Renal cortex interstitium (tissue), 15 donors: ENCODE measurements at places on chromosomes 3 and 15. TPM values are rescaled to one million over a fixed set of nuclear protein-coding genes. Genes with fewer than 3 reads are reported as not detected.

DNA sequence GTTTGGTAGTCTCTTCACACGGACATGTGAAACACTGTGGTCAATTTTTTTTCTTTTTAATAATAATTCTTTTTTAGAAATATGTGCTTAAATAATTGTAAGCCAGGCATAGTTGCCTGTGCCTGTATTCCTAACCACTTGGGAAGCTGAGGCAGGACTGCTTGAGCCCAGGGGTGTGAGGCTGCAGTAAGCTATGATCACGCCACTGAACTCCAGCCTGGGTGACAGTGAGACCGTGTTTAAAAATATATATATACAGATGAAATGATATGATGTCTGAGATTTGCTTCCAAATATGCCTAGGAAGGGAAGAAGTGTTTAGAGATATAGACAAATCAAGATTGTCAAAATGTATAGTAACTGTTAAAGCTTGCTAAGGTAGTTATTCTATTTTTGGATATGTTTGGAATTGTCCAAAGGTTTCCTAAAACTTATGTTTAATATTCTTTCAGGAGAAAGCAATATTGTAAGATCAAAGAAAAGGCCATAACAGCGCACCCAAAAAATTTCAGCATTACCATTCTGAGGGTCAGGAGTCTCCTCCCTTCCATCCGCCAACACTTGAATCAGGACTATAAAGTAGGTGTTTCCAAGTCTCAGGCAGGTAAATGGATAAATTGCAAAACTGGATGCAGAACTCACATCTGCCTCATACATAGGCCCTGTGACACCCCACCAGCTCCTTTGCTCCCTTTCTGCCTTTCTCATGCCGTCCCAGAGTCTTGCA lies 532 bp upstream of the SELENOT start:
- no peak for DNase-seq

GRCh38 chr15:61151791-61152190 lies 77.3 kb downstream of the RORA start:
- DNase-seq = no peak

DNA sequence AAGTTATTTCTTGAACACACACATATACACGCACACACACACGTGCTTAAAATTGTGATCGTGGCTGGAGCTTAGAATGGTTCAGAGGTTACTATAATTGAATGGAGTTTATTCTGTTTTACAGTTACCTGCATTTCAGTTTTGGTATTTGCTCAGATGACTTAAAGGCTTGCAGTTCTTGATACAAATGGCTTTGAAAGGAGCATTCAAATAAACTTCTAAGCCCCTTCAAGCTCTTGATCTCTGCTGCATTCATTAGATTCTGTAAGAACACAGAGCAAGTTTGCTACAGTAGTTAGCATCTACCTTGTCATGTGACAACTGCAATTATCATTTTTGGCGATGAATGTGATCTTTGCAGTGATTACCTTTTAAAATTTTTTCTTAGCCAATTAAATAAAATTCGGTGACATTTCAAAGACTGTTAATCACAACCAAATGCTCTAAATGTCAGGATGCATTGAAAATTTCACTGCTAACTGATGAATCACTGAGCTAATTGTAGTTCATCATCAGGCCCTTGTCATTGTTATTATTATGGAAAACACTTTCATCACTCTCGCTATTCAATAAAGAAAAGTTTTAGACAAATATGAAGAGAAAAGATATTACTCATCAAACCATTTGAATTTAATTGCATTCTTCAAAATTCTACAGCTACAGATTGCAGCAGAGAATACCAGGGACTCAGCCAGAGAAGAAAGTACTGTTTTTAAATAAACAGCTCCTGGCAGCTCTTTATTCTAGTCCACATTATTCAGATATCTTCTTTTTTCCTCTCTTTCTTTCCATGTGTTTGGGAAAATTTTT lies 296.1 kb downstream of the LRTM1 start:
- no peak for DNase-seq

DNA sequence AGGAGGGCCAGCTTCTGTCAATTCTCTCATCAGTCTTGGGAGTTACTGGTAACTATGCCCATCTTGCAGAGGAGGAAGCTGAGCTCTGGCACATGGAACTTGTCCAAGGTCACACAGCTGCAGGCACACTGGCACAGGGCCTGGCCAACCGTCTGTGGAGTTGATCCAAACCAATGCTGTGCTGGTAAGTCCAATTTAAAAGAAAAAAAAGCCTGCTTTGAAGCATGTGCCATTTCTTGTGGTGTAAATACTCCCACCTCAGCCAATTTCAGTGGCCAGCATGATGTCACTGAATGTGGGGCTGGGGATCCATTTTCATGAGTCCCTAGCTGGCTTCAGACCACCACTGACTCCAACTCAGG lies 83.4 kb downstream of the CHSY1 start:
- DNase-seq = no peak

DNA sequence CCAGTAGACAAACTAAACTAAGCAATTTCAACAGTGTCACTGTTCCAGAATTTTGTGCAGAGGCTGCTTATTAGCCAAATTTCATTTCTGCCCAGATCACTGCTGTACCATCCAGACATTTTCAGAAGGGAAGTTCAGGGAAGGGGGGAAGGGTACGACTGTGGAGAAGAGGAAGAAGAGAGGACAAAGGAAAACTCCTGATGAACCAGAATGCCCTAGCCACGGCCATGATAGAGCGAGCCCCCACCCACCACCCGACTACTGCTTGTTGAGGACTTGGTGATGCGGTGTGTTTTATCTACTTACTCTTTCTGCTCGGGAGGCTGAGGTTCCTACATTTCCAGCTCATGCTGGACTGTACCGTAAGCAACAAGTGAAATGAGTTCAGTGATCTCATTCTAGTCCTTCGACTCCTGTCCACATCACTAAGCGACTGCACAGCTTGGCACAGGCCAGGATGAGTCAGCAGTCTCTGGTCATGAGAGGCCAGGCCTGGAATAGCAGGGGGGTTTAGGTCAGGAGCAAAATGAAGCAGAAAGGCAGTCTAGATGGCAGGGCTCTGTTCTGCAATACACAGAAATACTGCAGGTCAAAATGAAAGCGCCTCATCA lies 330.8 kb downstream of the TIGIT start:
- DNase-seq = no peak

The TICRR gene
- polyA plus RNA-seq = 12.3 TPM

DNA sequence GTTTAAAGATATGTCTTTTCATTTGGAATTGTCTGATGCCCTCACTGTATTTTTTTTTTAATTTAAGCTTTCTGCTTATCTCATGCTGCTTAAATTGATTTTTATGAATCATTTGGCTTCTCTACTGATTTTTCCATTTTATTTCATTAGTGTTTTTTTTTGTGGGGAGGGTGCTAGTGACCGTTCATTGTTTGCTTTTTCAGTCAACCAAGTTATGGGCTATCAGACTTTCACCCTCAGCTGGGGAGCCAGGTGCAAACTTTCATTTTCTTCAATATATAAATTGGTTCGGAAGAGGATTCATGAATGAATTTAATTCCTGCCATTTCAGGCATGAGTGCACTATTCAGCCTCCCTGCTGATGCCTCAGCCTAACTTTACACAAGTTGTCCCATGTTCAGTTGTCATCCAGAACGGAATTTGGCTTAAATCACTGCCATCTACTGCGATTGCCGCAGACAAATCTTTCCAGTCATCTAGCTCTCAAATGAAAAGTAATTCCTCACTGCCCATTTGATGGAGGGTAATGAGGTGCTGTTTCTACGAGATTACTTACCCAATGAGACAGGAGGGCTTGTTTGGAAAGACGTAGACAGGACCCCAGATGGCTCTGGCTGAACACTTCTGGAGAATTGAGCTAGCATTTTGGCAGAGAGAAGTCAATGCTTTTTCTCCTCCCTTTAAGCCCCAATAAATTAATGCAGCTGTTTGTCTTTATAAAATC lies 89.9 kb upstream of the RORA start:
- DNase-seq = no peak

GRCh38 chr15:24919446-24919845 lies 35.3 kb upstream of the SNRPN start:
- no peak for DNase-seq

The IL20RB gene
- polyA plus RNA-seq = 0.48 TPM

The ALDH1A3 gene
- polyA plus RNA-seq = 5.2 TPM

The PIK3R4 gene
- 47.2 TPM for polyA plus RNA-seq

- no peak for DNase-seq
These were observed 5.2 kb upstream of the IP6K1 start for GRCh38 chr3:49791571-49791970.

- no peak for DNase-seq
These were observed 20.7 kb downstream of the TCAIM start for GRCh38 chr3:44359146-44359751.

DNA sequence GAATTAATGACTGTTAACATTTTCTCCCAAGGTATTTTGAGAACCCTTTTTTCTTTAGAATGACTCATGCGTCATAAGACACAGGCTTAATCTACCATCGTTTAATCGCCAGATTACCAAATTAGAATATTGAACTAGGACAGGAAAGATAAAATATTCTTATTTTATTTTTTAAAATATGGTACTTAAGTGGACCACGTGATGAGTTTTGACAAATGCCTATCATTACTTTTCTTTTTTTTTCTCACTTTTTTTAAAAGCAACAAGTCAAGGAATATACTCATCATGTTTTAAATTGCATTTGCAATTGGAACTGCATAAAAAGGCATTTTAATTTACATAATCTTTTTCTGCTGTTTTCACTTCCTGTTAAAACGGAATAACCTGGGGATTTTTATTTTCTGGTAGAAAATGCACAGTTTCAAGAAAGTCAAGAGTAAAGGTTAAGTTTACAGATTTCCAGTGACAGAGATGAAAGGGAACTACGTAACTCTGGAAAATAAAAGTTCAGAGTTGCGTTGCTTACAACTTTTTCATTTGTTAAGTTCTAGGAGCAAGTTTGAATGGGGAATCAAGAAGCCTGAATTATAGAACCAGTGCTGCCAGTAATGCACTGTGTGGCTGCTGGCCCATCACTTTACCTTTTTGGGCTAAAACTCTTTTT lies 23.6 kb downstream of the SIAH2 start:
- DNase-seq = no peak

GRCh38 chr3:9725775-9726515 lies 5.6 kb upstream of the BRPF1 start:
- DNase-seq = no peak

The GMNC gene
- polyA plus RNA-seq = 5.7 TPM

The AADAC gene
- 0.36 TPM for polyA plus RNA-seq

DNA sequence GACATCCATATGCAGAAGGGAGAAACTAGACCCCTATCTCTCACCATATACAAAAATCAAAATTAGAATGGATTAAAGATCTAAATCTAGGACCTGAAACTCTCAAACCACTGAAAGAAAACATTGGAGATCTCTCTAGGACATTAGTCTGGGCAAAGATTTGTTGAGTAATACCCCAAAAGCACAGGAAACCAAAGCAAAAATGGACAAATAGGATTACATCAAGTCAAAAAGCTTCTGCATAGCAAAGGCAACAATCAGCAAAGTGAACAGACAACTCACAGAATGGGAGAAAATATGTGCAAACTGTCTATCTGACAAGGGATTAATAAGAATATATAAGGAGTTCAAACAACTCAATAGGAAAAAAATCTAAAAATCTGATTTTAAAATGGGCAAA lies 54.8 kb downstream of the MYO9A start:
- no peak for DNase-seq

GRCh38 chr3:39269528-39269927 lies 10.3 kb downstream of the CX3CR1 start:
- DNase-seq = no peak

GRCh38 chr15:36313736-36314280 lies 265.6 kb upstream of the CDIN1 start:
- no peak for DNase-seq

- DNase-seq = no peak
These were observed 83.4 kb upstream of the RNU6-1 start for GRCh38 chr15:67922971-67923945.

- DNase-seq = no peak
These were observed 253.6 kb downstream of the OPA1 start for GRCh38 chr3:193846569-193846968.

- no peak for DNase-seq
These were observed 962.3 kb downstream of the EPHA3 start for GRCh38 chr3:90069748-90070147.

The KIF7 gene
- 14.2 TPM for polyA plus RNA-seq

DNA sequence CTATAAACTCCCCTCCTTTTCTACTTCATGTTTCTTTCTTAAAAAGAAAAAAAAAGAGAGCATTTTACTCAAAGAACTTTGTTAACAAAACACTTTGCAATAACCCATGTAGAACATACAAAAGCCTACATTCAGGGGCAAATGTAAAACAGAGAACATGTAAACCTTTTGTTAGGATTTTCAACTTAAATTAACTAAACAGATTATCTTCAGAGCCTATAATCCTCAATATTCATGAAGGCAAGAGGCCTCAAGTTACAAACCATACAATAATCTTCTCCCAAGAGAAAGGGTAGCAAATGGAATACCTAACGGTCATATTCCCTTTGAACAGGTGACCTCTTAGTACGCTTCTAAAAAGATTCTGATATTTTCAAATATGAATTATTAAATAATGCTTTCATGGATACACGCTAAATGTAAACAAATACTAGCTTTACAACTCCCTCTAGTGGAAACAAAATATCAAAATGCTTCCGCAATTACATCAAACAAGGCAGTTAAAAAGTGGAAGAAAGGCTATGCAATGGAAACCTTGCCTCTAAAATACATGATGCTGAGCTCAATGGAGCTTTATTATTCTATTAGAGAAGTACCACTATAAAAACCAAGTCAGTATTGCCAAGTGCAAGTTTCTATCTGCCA lies 9.9 kb downstream of the CEP152 start:
- no peak for DNase-seq

DNA sequence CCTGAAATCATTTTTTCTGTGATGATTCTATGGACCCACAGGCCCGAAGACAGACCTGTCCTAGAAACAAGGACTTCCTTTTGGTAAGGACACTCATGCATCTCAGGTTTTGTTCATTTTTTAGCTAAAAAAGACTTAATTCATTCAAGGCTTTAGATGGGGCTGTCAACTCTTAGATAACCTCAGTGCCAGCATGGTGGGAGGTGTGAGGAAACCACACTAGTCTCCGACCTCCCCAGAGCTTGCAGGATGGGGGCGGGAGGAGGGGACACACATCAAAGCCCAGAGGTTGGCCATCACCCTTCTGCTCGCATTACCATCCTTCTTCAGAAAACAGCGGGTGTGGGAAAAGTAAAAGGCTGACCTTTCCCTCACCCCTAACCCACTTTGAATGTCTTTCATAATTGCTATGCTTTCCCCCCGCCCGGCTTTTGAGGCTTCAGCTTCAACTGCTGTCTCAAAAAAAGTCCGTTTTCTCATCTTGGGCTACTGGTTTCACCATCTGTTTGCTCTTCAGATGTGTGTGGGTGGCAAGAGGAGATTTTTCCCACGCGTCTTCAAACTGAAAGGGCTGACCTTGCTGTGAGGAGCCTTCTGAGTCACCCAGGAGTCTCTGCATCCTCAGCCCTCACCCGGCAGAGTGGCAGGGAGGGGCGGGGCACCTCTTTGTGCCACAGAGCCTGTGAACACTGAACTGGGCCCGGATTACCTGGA lies 27.6 kb upstream of the CXCR6 start:
- DNase-seq = no peak
